ENCODE measurements at places on chromosomes 12 and 14.
A peak's percentile ranks its signal among the peaks of the same experiment; 100 is the strongest.

GRCh38 chr12:92020983-92021665, 124.5 kb downstream of the BTG1 start:
- no peak for DNase-seq

- DNase-seq: no peak
These were observed 201.1 kb upstream of the TMEM260 start for GRCh38 chr14:56378475-56378877.

DNA sequence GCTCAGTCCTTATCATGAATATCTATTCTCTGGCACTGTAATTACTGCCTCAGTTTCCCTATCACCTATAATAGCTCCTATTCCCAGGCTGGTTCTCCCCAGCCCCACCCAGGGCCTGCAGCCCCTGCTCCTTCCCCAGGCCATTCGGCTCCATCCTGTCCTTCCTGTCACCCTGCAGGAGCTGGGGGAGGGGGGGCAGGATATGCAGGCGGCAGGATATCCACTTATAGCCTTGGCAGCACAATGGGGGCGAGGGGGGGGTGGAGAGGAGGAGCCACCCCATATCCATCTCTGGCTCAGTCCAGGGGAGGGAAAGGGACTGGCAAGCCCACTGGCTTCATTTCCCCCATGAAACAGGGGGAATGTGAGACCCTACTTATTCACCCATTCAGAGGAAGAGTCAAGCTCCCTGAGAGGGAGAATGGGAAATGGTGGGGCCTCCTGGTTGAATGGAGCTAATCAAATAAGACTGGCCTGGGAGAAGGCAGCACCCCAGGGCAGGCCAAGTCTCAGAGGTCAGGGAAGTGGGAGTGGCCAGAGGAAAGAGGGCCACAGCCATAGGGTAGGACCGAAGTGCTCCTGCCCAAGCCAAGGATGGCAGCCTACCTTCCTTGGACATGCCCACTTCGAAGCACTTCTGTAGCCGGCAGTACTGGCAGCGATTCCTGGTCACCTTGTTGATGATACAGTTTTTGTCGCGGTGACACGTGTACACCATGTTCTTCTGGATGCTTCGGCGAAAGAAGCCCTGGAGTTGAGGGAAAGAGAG, 7.8 kb upstream of the ITGB7 start:
- no peak for DNase-seq

- DNase-seq: no peak
These were observed 5.1 kb downstream of the SLC4A8 start for GRCh38 chr12:51429700-51430099.

DNA sequence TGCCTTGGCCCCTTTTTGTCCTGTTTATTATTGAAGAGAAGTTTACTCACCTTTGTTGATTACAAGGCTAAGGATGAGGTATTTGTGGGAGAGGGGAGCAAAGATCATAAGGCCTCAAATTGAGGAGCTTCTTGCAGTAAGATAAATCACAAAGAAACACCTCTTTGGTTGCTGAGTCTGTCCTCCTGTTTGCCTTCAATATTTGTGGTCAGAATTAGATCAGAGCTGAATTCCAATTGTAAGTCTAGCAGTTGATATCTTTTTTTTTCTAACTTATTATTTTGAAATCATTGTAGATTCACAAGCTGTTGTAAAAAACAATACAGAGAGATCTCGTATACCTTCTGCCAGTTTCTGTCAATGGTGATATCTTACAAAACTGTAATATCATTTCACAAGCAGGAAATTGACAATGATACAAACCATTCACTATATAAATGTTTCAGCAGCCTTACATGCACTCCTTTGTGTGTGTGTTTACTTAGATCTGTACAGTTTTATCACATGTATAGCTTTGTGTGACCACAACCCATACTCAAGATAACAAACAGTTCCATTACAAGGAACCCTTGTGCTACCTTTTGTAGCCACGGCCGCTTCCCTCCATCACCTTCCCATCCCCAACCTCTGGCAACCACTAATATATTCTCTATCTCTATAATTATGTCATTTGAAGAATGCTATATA, 97.4 kb downstream of the KICS2 start:
- no peak for DNase-seq

DNA sequence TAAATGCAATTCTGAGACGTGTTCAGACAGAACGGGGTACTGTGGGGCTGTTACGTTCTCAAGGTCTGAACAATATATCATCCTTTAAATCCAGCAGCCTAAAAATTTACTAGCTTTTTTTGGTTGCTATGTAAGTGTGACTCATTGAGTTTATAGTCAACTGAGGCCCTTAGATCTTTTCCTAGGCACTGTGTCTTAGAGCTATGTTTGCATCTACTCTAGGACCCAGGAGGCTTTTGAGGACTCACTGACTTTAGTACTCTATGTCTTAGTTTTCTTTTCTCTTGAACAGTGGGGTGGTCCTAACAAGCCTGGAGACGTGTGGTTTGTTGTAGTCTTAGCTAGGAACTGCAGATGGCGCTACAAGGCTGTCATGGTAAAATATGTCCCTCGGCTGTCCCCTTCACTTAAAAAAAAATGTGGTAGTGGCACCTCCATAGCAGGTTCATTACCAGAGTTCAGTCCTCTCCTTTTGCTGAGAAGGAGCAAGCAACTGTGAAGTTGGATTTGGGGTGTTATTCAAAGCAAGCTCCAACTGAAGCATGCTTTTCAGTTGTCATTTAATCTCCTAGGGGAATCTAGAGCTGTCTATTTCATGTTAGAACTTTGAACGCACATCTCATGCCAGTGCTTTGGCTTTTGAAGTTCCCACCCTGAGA, 8.7 kb upstream of the SPATS2 start:
- peak; percentile 52 for DNase-seq

DNA sequence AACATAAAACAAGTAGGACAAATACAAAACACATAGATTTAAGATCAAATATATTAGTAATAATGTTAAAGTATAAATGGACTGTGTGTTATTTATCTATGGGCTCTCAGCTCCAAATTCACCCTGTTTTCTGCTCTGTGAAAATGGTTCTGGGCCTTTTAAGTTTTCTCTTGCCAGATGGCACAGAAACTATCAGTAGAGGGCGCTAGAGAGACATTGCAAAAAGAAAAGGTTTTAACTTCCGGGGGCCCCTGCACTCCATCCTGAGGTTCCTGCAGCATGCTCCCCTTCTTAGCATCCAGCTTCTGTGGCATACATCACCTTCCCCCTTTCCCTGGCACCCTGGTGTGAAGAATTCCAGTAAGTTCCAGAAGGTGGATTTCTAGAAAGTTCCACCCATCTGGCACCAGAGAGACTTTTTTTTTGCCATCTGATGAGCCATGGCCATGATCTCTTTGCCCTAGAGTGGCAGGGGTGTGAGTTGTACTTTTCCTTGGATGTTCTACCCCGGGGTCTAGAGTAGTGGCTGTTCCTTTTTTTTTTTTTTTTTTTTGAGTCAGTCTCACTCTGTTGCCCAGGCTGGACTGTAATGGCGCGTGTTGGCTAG, 29.3 kb downstream of the ZCRB1 start:
- DNase-seq: no peak

- peak; percentile 12 for DNase-seq
These were observed 730 bp downstream of the CLSTN3 start for GRCh38 chr12:7130701-7131501.

DNA sequence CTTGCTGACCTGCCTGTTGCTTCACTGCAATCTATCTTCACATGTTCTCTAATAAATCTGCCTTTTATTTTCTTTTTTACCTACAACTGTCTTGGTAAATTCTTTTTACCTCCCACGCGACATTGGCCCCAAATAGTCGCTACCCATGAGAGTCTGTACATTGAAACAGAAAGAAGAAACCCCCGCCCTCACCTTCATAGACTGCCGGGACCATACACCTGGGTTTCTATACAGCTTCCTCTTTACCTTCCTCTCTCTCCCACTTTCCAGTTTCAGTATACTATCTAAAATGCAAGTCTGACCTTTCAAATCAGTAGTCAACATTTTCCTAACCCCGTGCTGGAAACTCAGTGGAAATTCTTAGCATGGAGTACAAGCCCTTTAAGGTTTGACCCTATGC, 4.8 kb downstream of the SLC8A3 start:
- no peak for DNase-seq

- DNase-seq: no peak
These were observed 159.7 kb upstream of the EGLN3 start for GRCh38 chr14:34110531-34110930.

DNA sequence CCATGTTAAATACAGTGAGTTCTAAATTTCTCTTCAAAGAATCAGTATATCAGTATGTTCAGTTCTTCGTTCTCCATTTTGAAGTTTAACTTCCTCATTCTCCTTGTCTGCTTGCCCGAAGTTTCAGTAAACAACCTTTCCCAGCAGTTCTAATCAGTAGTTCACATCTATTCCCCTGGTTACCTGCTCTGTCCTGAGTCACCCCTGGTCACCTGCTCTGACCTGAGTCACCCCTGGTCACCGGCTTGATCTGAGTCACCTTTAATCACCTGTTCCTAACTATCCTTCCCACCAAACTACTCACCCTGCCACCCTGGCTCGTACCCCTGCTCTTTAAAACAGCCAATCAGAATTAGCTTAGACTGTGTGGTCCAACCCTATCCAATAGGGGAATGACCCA, 9.4 kb upstream of the OR10G3 start:
- DNase-seq: no peak

DNA sequence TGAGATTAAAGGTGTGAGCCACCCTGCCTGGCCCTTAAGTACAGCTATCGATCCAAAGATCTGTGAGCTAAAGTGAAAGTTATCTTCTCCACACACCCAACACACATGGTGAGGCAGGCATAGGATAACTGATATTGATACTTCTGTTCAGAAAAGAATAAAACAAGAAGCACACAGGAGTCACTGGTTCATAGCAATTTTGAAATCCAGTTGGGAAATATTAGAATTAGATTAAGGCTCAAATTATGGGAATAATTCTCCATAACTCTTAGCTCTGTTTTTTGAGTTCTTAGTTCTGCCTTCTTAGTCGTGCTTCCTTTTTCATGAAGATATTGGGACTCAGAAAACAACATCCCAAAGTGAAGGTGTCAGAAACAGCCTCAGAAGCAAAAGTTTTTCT, 186.0 kb upstream of the PLXNC1 start:
- no peak for DNase-seq

GRCh38 chr14:80805136-80805535, 136.4 kb downstream of the CEP128 start:
- DNase-seq: no peak

GRCh38 chr12:109730306-109731145, 16.9 kb downstream of the FAM222A start:
- DNase-seq: no peak

DNA sequence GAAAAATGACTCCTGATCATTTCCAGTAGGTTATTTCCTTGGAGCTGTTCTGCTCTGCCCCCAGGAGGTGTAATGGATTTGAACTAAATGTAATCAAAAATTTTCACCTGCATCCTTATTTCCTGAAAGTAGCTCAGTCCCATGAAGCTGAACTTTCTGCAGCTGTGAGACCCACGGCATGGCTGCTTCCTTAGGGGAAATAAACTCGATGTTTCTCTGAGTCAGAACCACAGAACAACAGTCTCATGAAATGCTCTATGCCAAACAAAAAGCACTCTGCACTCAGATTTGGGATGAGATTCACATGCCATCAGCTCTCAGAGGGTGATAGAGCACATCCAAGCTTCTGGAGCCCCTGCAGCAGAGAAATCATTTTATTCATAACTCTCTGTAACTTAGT, 224.1 kb upstream of the PLEKHG7 start:
- no peak for DNase-seq

GRCh38 chr14:95265106-95266094, 54.3 kb downstream of the CLMN start:
- no peak for DNase-seq

GRCh38 chr14:106844608-106845285, 1318.4 kb downstream of the TMEM121 start:
- peak; percentile 53 for DNase-seq
